ENCODE measurements at places on chromosomes 7 and 10.
A peak's percentile ranks its signal among the peaks of the same experiment; 100 is the strongest.

DNA sequence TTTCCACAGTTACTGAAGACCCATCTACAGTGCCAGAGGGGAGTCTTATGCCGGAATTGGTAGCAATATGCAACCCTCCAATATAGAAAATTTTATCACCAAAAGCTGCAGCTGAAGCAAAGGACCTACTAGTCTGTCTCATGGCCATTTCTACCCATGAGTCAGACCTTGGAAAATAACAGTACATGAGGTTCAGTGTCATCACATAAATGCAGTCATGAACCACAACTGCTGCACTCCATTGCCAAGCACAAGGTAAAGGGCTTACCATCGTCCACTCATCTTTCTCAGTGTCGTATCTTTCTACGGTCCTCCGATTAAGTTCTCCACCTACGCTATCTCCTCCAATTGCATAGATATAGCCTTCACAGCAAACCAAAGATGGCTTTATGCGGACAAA lies 21.8 kb downstream of the KBTBD2 start:
- DNase-seq, result no peak

DNA sequence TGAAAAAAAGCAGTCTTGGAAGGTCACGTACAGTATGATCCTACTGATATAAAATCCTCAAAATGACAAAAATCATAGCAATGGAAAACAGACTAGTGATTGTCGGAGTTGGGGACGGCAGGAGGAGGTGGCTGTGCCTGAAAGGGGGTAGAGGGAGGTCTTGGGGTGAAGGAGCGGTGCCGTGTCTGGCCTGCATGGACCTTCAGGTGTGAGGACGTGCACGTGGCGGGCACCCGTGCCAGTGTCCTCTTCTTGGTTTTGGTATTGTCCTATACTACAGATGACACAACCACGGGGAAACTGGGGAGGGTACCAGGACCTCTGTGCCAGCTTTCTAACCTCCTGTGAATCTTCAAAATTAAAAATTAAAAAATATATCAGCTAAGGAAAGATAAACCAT lies 73.0 kb downstream of the COBL start:
- no peak for DNase-seq

DNA sequence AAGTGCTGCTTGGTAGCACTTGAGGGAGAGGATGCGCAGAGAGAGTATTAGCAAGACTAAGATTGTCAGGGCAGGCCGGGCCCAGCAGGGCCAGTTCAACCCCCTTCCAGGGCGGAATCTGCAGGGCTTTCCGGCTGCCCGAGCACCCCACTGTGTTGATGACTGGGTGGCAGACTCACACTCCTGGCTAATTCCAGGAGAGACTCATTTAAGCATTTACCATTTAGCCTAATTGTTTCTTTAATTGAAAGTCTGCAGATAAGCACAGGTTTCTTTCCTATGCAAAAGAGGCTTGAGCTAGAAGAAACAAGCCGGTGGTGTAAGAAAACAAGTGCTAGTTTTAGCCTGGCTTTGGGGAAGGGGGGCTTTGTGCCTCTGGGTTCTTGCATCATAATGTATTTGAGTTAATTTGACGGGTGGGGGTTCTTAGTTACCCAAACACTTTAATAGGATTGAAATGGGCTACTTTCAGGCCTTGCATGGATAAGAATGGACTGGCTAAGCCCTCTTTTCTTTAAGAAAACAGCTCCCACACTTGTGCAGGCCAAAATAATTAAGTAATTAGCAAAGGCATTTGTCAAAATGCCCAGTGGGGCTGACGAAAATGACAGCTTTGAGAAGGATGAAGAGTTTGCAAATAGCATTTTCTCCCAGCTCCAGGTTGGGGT lies 201.3 kb downstream of the MYOF start:
- no peak for DNase-seq

- no peak for DNase-seq
Measured at GRCh38 chr7:37947941-37948210, 27.4 kb downstream of the EPDR1 start.

- DNase-seq, result no peak
Measured at GRCh38 chr7:36214608-36215456, 61.8 kb downstream of the EEPD1 start.

DNA sequence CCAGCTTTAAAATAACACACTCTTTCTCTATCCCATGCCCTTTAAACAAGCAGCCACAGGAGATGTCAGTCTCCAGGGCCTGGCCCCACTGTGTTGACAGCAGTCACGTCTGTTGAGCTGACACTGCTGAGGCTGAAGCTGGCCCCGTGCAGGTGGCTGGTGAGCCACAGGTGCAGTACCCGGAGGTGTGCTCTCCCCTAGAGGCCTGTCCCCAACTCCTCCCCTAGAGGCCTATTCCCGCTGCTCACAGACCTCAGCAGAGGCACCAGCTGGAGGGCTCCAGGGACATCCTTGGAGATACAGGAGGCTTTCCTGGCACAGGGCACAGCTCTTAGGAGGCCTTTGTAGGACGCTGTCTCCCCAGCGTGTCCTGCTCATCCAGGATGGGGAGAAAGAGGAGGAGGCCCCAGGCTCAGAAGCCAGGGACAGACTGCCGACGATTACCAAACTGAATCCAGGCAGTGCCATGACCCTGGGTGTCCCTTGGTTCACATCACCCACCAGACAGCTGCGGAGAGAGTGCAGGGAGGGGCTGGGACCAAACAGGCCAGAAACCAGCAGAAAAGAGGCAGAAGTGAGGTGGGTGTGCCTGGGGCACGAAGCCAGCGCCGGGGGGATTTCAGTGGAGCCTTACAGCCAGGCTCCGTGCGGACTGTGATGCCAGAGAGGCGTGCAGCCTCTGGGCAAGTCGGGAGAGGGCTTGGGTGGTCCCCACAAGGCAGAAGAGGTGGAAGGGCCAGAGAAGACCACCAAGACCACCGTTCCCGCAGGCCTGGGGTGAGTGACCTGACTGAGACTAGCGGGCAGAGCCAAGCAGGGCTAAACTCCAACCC lies 18.5 kb upstream of the TTYH3 start:
- DNase-seq, result peak; percentile 76

DNA sequence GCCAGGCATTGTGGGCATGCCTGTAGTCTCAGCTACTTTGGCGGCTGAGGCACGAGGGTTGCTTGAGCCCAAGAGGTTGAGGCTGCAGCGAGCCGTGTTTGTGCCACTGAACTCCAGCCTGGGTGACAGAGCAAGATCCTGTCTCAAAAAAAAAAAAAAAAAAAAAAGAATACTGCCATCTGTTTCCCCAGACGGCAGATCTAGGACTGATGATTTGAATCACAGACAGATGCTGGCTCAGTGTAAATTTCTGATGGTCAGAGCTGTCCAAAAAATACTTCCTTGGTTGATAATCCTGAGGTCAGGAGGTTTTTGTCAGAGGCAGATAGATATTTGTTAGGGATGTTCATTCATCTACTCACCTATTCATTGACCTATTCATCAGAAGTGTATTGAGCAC lies 130.7 kb downstream of the REEP3 start:
- peak; percentile 73 for DNase-seq

DNA sequence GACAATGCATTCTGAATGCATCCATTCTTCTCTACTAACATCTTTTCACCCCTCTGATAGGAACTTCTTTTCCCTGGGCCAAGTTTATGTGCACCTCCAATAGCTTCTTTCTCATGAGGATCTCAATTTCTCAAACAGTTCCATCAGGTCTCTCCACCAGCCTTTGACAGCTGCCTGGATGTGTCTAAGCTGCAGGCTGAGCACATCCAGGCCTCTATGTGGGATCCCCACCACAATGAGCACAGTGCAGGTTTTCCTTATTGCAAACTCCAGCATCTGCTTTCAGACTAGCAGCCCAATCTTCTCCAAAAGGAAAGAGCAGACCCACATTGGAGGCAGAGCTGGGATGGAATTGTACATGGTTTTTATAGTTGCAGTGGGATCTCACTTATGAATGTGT lies 145.3 kb upstream of the TBX20 start:
- no peak for DNase-seq

- DNase-seq, result no peak
Measured at GRCh38 chr7:33107136-33108066, 1.8 kb downstream of the RP9 start.

GRCh38 chr10:86585037-86585929 lies 63.7 kb upstream of the WAPL start:
- peak; percentile 93 for DNase-seq

DNA sequence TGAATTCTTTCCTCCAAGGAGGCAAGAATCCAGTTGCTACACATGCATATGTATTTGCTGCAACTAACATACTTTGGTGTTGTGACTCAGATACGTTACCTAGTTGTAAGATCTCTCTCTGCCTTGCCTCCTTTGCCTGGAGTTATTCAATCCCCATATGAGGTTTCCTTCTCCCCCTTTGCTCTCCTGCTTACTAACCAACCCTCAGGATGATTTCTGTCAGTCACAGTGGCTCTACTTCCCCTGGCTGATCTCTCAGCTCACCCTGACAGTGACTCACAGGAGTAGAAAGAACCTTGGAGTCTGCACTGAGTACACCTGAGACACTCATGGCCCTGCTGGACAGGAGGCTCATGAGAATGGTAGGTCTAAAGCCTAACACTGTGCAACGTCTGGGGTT lies 92.0 kb downstream of the TMEM106B start:
- DNase-seq, result no peak

DNA sequence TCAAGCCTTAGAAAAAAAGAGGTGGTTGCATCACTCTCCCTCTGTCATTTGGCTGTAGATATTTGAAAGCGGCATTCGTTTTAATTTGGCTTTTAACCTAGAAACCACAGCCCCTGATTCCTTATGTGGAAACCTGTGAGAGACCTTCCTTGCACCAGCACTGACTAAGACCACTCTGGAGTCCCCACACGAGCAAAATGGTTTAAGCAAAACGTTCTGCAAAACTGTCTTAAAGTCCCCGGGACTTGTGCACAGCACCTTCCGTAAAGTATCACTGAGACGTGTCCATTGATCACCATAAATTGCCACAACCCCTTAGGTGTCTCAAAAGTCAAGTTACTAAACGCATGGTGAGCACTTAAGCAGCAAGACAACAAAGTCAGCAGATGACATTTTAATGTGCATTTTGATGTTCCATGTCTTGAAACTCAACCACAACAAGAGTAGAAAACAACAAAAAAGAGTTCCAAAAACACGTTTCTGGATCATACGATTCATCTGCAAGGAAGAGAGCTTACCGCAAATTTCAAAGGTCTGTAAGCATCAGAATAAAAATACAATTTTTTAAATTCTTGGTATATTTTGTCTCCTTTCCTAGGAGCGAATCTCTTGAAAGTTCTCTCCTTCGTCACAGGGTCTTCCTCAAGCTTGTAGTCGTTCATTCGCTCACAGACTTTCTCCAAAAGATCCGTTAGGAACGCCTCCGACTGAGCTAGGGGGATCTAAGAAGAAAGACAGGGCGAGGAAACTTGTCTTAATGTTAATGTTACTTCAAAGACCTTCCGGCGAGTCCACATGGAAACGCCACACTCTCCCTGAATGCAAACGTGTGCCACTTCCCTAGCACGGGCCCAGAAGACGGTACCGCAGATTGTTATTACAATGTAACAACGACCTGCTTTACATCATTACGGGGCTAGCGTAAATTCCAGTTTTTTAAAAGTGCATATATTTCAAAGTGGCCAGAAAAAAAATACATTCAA lies 37.7 kb downstream of the CNPY1 start:
- DNase-seq, result no peak

GRCh38 chr10:2981361-2981801 lies 86.0 kb upstream of the PFKP start:
- DNase-seq, result no peak

GRCh38 chr10:86220626-86221025 lies 146.0 kb downstream of the GRID1 start:
- DNase-seq, result no peak

DNA sequence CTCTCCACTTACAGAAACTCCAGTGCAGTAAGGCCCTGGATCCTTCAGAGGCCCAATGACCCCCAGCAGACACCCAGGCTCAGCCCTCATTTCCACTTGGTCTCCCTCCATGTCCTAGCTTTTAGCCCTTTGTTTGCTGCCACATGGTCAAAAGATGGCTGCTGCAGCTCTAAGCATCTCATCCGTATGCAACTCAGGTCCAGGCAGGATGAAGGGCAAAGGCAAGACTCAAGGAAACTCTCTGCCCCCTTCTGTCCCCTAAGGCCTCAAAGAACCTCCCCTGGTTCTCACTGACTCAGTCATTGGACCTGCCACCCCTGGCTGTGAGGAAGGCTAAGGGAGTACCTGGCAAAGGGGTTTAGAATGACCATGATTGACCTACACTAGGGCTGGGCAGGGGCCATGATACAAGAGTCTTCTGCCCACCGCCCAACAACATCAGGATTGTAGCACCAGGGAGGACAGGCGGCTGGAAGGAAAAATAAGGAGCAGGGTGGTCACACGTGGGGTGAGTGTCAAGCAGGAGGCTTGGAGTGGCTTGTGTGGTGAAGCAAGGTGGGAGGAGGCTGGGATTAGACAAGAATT lies 303.8 kb upstream of the ZMIZ1 start:
- peak; percentile 30 for DNase-seq

DNA sequence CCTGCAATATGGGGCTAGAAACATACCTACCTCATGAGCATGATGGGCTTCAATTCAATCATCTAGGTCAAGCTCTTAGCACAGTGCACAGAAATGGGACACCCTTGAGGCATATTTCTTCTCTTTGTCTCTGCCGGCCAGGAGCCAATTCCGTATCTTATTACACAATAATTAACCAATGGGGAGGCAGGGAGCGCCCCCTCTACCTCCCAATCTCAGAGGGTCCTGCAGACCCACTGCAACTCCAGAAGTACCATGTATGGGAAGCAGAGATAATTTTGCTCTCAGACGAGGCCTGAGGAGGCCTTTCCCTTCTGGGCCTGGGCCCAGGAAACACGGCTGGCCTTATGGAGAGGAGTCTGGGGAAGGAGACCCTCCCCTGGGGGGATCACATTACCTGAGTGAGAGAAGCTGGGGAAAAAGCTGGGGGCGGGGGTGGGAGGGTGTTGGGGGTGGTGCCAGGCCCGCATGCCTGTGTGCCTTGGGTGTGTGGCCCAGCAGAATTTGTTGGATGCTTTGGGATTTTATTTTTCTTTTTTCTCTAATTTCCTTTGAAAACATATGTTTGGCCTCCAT lies 155.5 kb downstream of the UBE2H start:
- no peak for DNase-seq

GRCh38 chr7:36264123-36264801 lies 111.2 kb downstream of the EEPD1 start:
- peak; percentile 23 for DNase-seq

- peak; percentile 57 for DNase-seq
Measured at GRCh38 chr7:81769891-81770727, at the start of gene HGF. HGF (minus strand) TSS chr7:81770047; CDS start chr7:81769971, 76 bp downstream.

DNA sequence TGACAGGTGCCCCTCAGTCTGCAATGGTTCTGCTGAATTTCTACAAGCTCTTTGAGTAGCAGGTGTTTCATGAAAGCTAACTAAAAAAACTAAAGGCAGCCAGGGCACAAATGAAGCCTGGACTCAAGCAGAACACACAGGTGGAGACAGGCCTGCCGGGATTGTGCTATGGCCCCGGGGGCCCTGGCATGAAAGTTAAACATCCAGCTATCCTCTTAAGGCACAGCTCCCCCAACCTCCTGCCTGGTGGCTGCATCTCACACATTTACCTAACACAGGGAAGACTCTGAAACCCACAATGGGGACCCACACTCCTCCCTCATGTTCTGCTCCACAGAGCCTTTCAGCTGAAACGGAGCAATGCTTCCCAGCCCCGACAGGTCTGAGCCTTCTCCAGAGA lies 76.3 kb upstream of the CAMK2B start:
- no peak for DNase-seq

GRCh38 chr7:131381069-131381838 lies 53.6 kb downstream of the MKLN1 start:
- DNase-seq, result peak; percentile 46
